ENCODE measurements at places on chromosomes 1 and 21. TPM values are rescaled to one million over a fixed set of nuclear protein-coding genes. Genes with fewer than 3 reads are reported as not detected.

Gene PCSK9
- polyA plus RNA-seq = 13.0 TPM

Gene BCAR3
- 15.1 TPM for polyA plus RNA-seq

Gene MTARC1
- polyA plus RNA-seq = 12.3 TPM

Gene FCRL6
- polyA plus RNA-seq = 0.82 TPM

Gene MIB2
- polyA plus RNA-seq = 80.5 TPM

Gene CYP4X1
- polyA plus RNA-seq = 7.2 TPM

Gene SPATA46
- polyA plus RNA-seq = not detected

Gene NRIP1
- polyA plus RNA-seq = 7.1 TPM

Gene RHOU
- polyA plus RNA-seq = 12.9 TPM

Gene DNM3
- 2.1 TPM for polyA plus RNA-seq

Gene ELAVL4
- polyA plus RNA-seq = 0.04 TPM

Gene KLHDC9
- 5.8 TPM for polyA plus RNA-seq

Gene RAB3B
- 0.02 TPM for polyA plus RNA-seq

Gene SDHC
- polyA plus RNA-seq = 204 TPM

Gene APCS
- not detected for polyA plus RNA-seq

Gene USH2A
- under 0.01 TPM for polyA plus RNA-seq

Gene CLDN17
- not detected for polyA plus RNA-seq

Gene ZBTB8B
- under 0.01 TPM for polyA plus RNA-seq

Gene KPNA6
- 11.3 TPM for polyA plus RNA-seq

Gene PGBD5
- 1.5 TPM for polyA plus RNA-seq

Gene NBL1
- polyA plus RNA-seq = 102 TPM

Gene SHE
- polyA plus RNA-seq = 15.1 TPM

Gene CFHR4
- polyA plus RNA-seq = not detected

Gene NFASC
- 1.8 TPM for polyA plus RNA-seq

Gene LAD1
- polyA plus RNA-seq = 39.6 TPM

Gene NTRK1
- 0.24 TPM for polyA plus RNA-seq

Gene CRYBG2
- polyA plus RNA-seq = 1.5 TPM

Gene SPRR1B
- 0.31 TPM for polyA plus RNA-seq

Gene CR1
- 26.6 TPM for polyA plus RNA-seq

Gene HCRTR1
- not detected for polyA plus RNA-seq

Gene FMO1
- polyA plus RNA-seq = 0.47 TPM

Gene SLC25A34
- polyA plus RNA-seq = 1.7 TPM

Gene FALEC
- not detected for polyA plus RNA-seq

Gene ERRFI1
- 26.5 TPM for polyA plus RNA-seq

Gene NPR1
- polyA plus RNA-seq = 57.7 TPM

Gene LDLRAD1
- 24.9 TPM for polyA plus RNA-seq

Gene SLC30A2
- 0.08 TPM for polyA plus RNA-seq

Gene RHBDL2
- 1.1 TPM for polyA plus RNA-seq

Gene OR2L13
- polyA plus RNA-seq = 0.03 TPM

Gene CITED4
- 4.7 TPM for polyA plus RNA-seq

Gene UBL4B
- not detected for polyA plus RNA-seq

Gene CLCA4
- polyA plus RNA-seq = 0.20 TPM

Gene CLEC20A
- 0.14 TPM for polyA plus RNA-seq

Gene SERPINC1
- polyA plus RNA-seq = 0.08 TPM

Gene SUMO3
- polyA plus RNA-seq = 40.4 TPM

Gene GPATCH2
- 3.2 TPM for polyA plus RNA-seq

Gene RUNX1
- 27.4 TPM for polyA plus RNA-seq

Gene TIE1
- 20.5 TPM for polyA plus RNA-seq

Gene ACKR1
- 65.2 TPM for polyA plus RNA-seq

Gene KLHL20
- 10.6 TPM for polyA plus RNA-seq
